GM19239 (cell line): ENCODE measurements at places on chromosomes 2 and 18.
A peak's percentile ranks its signal among the peaks of the same experiment; 100 is the strongest.

GRCh38 chr2:131093696-131094462 is 619 bp upstream of the FAM168B start:
- peak; percentile 46 for DNase-seq

- no peak for DNase-seq
Measured at GRCh38 chr2:3777966-3778365, 74.6 kb downstream of the DCDC2C start.

DNA sequence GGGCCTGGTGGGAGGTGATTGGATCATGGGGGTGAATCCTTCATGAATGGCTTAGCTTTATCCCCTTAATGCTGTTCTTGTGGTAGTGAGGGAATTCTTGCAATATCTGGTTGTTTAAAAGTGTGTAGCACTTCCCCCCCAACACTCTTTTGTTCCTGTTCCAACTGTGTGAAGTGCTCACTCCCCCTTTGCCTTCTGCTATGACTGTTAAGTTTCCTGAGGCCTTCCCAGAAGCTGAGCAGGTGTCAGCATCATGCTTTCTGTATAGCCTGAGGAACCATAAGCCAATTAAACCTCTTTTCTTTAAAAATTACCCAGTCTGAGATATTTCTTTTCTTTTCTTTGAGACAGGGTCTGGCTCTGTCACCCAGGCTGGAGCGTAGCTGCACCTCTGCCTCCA is 139.4 kb downstream of the RNF152 start:
- DNase-seq, result no peak

DNA sequence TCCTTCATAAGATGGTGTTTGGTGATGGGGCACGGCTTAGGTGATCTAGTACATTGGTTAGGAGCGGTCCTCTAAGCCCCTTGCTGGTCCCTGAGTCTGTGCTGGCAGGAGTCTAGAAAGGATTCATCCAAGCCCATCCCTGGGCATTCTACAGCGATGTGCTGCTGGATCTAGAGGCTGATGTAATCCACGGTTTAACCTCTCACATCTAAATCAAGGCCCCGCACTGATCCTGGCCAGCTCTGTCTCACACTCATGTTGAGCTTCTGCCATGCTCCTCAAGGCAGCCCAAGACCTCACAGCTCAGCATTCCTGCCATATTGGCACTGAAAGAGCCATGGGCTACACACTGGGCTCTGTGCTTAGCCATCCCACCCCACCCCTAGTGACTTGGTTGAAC is 664.8 kb downstream of the STK39 start:
- DNase-seq, result no peak

DNA sequence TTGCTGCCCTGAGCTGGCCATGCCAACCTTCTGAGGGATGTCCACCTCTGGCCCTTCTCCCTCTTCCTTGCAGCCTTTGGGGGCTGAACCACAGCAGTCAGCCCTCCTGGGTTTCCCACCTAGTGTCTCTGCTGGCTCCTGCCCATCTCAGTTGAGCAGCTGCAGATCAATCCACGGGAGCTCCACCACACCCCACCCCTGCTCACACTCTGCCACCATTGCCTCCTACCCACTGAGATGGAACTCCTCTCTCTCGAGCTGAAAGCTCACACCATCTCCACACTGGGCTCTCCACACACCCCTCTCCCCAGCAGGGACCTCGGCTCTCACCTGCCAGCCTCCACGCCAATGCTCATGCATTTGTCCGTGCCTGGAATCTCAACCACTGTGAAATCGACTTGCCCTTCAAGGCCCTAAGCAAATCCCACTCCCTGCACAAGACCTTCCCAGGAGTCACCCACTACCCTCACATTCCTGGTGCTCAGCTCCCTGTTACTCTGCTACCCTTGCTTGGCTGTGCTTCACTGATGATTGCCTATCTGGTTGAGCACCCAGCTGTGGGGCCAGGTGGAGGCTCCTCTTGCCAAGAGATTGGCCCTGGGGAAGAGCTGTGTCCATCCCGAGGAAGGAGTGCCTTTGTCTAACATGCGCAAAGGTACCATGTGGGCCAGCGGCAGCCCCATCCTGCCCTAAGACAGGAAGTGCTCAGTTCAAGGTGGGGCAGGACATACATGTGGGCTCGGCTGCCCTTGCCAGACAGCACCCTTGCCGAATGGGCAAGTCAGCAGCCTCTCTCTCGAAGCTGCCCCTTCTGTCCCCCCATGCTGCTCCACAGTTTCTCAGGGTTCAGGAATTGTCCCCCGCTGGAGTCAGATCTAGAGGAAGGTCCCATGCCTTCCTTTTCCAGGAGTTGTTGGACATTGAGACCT is 208.7 kb downstream of the CYP26B1 start:
- DNase-seq, result no peak

DNA sequence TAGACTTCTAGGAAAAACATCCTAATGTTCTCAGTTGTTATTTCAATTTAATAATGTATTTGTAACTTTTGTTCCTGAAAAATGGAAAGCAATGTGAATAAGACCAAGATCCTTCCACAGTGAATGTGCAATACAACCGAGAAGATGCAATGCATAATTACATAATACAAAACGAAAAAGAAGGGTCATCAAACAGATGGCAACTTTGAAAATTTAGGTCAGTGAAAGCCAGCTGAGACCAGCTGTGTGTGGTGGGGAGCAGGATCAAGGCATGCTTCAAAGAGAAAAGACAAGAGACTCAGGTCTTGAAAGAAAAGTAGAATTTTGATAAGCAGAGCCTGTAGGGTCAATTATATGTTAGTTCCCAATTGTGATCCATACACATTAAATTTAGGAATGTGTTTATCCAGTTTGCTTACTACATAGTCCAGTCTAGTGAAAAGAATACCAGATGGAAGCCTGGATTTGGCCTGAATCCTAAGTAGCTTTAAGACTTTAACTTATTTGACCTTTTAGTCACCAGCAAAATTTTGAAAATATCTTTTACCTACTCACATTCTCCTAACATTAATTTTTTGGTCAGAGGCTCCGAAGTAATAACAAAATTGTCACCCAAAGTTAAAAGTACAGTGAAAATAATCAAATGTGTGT is 93.7 kb downstream of the COBLL1 start:
- DNase-seq, result no peak

DNA sequence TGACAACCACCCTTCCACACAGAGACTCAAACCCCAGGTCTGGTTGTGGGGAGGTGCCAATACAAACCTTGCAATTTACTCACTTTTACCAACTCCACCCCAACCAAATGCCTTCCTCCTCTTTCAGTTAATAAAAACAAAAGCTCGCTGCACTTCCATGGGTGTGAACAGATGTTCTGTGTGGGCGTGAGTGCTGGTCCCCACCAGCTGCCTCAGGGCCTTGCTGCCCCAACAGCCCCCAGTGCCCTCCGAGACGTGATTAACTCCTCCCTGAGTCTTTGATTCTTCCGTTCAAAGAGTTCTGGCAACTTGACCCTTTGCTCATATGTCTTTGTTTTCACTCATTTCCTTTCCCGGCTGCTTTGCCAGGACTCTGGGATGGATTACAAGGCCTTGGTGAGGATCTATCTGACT is 258.9 kb upstream of the CXCR4 start:
- DNase-seq, result no peak

DNA sequence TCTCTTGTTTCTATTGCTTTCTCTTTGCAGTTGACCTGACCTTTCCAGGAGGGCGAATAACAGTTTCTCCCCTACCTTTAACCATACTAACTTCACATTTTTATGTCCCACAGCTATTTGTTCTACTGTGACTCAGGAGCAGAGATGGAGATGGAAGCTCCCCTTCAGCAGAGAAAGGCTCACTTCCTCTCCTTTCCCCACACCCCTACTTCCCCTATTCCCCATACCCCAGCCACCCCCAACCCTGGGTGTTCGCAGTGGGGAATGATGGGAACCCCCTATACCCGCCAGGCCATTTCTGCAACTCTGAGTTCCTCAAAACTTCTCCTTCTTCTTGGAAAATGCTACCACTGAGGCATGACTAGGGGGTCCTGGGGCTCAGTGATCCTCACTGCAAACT is 285.4 kb upstream of the MGAT5 start:
- no peak for DNase-seq

GRCh38 chr2:1614564-1614963 is 129.8 kb downstream of the PXDN start:
- DNase-seq, result no peak

DNA sequence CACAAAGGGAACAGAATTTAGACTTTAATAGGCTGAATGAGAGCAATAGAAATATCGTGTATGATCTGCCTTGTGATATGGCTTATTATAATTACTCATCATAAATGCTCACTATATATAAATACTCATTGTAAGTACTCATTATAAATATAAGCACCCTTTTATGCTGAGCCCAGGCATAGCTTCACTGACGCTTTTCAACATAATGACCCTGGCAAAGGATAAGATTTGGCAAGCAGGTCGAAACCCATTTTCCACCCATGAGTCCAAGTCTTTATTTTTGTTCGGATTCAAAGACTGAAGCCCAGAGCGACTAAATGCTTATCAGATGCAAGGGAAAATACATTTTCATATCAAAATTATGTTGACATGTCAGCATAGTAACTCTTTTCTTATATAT is 500.4 kb downstream of the SLC4A3 start:
- DNase-seq, result no peak

DNA sequence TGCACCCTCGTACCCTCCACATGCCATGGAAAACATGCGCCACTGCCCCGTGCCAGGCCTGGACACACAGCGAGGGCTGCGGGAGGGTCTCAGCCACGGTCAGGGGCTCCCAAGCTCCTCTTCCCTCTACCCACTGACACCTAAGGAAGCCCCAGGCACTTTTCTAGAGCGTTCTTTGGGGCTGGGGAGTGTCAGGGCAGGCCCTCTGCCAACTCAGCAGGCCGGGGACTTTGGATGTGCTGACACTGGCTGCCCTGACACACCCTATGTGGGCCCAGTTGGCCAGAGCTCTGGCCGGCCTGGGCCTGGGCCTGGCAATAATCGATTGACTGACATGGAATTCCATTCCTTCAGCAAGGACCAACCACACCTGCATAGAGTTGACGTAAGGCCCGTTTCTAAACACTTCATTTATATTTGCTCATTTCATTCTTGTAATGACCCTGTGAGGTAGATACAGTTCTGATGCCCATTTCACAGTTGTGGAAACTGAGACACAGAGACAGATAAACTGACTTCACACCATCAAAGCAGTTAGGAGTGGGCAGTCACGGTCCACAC is 70.5 kb downstream of the ZFP36L2 start:
- DNase-seq, result no peak

- no peak for DNase-seq
Measured at GRCh38 chr2:176473177-176473576, 203.9 kb downstream of the MTX2 start.

- no peak for DNase-seq
Measured at GRCh38 chr2:232871418-232871834, 1.4 kb downstream of the SNORC start.

GRCh38 chr18:63757541-63757940 is 17.7 kb upstream of the SERPINB7 start:
- no peak for DNase-seq

DNA sequence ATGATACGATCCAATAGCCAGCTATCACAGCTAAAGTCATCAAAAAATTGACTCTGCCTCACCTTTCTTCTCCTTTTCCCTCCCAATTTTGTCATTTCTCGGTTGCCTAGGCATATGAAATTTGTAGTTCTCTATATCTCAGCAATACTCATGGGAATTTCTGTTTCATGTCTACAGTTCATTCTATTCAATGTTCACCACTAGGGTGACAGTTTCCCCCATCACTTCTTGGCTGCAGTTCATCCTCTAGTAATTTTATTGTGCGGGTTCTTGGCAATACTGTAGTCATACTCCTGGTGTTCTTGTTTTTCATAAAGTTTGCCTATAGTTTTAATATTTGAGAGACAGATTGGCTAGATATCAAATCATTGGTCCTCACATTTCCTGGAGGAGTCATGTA is 872.2 kb upstream of the ID2 start:
- DNase-seq, result no peak

DNA sequence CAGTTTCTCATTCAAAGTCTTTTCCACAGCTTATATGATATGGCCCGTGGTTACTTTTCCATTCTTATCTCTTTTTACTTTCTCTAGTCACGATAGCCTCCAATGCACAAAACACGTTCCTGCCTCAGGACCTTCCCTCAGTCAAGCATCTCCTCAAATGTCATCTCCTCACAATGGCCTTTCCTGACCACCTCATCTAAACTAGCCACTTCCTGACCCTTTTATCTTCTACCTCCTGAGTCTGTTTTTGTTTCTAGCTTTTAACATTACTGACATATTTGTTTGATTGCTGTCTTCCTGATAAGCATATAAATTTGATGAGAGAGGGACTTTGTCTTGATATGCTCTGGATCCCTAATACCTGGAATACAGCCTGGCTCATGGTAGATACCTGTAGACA is 7.6 kb downstream of the PGAP1 start:
- no peak for DNase-seq

- no peak for DNase-seq
Measured at GRCh38 chr18:27695052-27695451, 481.9 kb downstream of the CDH2 start.

- no peak for DNase-seq
Measured at GRCh38 chr2:101781791-101782426, 84.4 kb downstream of the MAP4K4 start.
